ENCODE measurements at places on chromosomes 4 and X. TPM values are rescaled to one million over a fixed set of nuclear protein-coding genes. Genes with fewer than 3 reads are reported as not detected.
A peak's percentile ranks its signal among the peaks of the same experiment; 100 is the strongest.

Gene PAGE4
- 0.59 TPM for polyA plus RNA-seq

Gene UGT8
- 9.2 TPM for polyA plus RNA-seq

Gene SASH3
- polyA plus RNA-seq: 3.4 TPM

Gene VSIG1
- 0.45 TPM for polyA plus RNA-seq

Gene L1CAM
- polyA plus RNA-seq: 0.51 TPM

Gene ASB12
- polyA plus RNA-seq: 0.55 TPM

DNA sequence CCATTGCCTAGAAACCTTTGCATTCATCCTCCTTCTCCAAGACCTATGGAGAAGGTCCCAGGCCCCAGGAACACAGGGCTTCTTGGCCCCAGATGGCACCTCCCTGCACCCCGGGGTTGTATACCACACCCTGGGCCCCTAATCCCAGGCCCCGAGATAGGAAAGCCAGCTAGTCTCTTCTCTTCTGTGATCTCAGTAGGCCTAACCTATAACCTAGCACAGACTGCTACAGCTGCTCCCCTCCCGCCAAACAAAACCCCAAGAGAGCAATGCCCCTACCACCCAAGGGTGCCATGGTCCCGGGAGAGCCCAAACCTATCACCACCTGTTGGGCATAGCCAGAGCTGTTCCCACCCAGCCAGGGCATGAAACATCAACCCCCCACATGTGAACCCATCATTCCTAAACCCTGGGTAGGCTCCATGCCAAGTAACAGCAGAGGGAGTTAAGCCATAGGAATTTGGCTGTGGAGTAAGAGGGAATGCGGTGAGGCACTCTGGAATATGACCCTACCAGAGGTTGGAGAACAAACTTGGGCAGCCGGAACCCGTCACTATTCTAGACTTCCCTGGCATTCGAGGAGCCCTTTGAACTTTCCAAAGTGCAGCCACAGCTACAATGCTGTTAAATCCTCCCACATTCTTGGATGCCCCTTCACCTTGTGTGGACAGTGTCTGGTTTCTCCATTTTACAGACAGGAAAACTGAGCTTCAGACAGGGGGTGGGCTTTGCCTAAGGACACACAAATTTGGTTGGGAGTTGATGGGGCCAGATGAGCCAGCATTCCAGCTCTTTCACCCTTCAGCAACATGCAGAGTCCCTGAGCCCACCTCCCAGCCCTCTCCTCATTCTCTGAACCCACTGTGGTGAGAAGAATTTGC is 10.9 kb upstream of the SASH3 start:
- no peak for DNase-seq

DNA sequence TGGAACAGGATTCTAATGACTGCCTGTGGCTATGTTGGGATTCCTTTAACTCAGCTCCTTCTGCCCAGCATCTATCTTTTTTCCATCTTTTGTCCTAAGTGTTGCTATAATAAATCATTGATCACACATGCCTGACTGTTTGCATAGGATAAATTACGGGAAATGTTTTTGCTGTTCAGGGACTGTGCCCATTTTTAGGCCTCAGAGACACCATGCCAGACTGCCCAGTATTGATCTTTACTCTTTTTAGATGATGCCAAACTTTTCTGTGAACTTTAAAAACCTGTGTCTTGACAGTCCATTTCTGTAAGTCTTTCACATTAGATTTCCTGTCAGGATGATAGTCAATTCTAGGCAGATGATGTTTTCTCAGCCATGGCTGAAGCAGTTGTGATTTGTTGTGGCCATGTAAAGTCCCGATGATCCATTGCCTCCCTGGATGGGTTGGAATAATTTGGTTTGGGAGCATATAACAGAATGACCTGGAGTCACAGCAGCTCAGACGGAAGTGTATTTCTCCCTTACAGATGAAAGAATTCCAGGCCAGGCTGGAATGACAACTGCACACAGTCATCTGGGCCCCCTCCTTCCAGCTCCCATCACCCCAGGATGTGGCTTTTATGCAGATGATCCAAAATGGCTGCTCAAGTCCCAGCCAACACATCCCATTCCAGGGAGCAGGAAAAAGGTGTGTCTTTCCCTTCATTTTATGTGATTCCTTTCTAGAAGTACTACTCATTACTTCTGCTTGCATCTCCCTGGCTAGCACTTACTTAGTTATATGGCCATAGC is 3.4 kb downstream of the HTT-AS start:
- no peak for DNase-seq

DNA sequence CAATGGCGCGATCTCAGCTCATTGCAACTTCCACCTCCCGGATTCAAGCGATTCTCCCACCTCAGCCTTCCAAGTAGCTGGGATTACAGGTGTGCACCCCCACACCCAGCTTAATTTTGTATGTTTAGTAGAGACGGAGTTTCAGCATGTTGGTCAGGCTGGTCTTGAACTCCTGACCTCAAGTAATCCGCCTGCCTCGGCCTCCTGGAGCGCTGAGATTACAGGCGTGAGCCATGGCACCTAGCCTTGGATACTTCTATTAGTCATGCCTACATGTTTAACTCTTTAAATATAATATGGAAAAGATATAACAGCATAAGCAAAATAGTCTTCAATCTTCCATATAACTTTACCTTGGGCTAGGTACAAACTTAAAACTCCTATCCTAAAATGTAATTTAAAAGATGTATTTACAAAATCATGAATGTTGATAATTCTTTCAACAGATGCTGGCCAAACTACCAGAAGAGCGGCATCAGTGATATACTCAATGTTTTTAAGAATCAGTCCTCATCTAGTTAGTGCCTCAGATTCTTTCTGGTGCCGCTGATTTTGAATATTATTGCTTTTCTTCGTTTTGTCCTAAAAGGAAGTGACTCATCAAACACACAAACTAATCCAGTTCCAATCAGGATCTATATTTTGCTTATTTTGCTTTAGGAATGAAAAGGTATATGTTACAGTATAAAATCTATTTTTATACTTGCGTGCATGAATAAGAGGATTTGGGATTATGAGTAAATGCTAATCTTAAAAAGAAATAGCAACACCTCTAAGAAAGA is 23.7 kb downstream of the FAM241A start:
- no peak for DNase-seq

- DNase-seq: no peak
These were observed 20.9 kb upstream of the USP27X start for GRCh38 chrX:49858341-49858740.

- DNase-seq: no peak
These were observed 28.1 kb downstream of the ZAR1 start for GRCh38 chr4:48518143-48518542.

DNA sequence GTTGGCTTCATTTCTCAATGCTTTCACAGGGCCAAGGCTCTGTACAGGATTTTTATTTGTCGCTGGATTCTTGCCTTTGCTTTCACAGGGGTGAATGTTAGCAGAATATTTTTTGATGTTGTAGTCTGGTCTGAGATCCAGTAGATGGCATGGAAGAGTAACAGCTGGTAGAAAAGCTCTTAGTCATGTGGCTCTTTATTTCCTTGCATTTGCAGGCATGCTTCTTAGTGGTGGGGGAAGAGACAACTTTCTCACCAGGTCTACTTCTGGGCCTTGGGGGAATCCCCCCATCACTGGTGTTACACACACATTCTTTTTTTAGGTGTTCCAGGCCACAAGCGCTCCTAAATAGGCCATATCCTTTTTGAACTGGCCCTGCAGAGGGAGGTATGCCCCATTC is 58.2 kb upstream of the DKK2 start:
- no peak for DNase-seq

- no peak for DNase-seq
These were observed 19.7 kb downstream of the KIT start for GRCh38 chr4:54677416-54677815.

GRCh38 chr4:56213543-56213942 is 173.7 kb downstream of the AASDH start:
- no peak for DNase-seq

DNA sequence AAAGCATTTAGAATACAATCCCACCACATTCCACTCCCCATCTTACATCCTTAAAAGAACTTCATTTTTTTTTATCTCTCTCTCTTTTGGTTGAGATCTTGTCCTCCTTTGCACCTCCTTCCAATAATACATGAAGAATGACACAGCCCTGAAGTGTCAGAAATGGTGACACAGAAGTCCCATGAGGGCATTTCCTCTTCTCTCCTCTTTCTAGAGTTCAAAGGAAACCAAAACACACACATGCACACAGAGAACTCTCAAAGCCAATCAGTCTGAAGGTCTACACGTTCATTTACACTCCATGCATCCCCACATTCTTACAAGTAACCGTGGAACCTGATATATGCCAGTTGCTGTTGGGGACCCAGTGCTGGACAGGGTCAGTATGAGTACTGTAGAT is 450.7 kb downstream of the HNRNPD start:
- DNase-seq: no peak

- DNase-seq: no peak
These were observed 2.7 kb downstream of the BEX3 start for GRCh38 chrX:103378990-103379389.

GRCh38 chr4:42638321-42638720 is 18.6 kb downstream of the ATP8A1 start:
- peak; percentile 8 for DNase-seq

GRCh38 chr4:138826754-138827153 is 188.8 kb upstream of the NOCT start:
- DNase-seq: no peak

DNA sequence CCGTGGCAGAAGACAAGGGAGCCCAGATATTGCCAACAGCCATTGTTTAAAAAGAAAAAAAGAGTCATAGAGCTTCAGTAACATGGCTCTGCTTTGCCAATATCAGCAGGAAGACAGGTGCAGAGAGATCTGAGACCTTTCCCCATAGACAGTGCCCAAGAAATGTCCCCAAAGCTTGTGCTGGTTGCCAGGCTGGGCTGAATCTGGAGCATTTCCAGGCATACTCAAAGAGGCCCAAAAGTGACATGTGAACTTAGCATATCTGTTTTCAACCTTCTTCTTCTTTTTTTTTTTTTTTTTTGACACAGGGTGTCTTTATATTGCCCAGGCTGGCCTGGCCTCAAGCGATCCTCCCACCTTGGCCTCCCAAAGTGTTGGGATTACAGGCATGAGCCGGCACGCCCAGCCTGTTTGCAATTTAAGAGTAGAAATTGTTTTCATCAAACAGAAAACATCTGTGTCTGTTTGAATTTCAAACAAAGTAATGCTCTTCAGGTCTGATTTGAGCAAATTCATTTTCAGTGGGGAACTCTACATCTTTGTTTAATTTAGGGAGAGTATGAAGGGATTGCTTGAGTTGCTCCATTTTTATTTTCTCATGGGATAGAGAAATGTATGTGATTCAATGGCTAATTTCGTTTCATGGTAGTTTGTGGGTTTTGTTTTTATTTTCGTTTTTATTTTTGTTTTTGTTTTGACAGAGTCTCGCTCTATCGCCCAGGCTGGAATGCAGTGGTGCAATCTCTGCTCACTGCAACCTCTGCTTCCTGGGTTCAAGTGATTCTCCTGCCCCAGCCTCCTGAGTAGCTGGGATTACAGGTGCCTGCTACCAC is 56.6 kb upstream of the RBM47 start:
- DNase-seq: no peak

GRCh38 chr4:92600638-92601037 is 296.9 kb downstream of the GRID2 start:
- DNase-seq: no peak

- no peak for DNase-seq
These were observed 418 bp downstream of the TAB3 start for GRCh38 chrX:30888526-30889146.

- DNase-seq: no peak
These were observed 477.6 kb upstream of the INTU start for GRCh38 chr4:127155116-127155515.

DNA sequence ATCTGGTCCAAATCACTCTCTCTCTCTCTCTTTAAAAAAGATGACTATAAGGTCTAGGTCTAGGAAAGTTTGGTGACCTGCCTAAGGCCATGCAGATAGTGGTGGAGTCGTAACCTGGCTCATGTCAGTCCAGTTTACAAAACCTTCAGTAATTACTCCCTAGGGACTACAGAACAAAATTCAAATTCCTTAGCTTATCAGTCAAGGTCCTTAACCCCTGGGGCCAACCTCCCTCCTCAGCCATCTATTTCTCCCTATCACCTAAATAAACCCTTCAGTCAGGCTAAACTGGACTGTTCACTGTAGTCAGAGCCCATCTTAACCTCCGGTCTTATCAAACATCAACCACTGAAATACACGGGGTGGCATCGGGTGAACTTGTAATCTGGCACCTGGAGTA is 68.9 kb downstream of the MAP3K15 start:
- DNase-seq: no peak

All from left lung (tissue), 14 donors.